ENCODE measurements at places on chromosomes 12 and 14.

DNA sequence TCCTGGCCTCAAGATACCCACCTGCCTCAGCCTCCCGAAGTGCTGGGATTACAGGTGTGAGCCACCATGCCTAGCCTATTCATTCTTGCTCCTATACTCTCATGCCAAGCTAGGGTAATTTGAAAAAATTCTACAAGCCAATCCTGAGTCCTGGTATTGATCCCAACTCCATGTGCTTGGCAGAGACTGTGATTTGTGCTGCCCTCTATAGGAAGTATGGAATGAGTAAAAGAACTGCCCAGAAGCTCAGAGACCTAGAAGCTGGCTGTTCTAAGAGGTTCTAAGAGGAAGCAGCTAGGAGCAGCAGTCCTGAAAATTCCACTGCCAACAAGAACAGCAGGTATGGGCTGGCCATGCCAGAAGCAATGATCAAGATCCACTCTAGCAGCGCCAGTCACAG, 402.5 kb downstream of the PCNX1 start:
- DNase-seq: peak; percentile 14

DNA sequence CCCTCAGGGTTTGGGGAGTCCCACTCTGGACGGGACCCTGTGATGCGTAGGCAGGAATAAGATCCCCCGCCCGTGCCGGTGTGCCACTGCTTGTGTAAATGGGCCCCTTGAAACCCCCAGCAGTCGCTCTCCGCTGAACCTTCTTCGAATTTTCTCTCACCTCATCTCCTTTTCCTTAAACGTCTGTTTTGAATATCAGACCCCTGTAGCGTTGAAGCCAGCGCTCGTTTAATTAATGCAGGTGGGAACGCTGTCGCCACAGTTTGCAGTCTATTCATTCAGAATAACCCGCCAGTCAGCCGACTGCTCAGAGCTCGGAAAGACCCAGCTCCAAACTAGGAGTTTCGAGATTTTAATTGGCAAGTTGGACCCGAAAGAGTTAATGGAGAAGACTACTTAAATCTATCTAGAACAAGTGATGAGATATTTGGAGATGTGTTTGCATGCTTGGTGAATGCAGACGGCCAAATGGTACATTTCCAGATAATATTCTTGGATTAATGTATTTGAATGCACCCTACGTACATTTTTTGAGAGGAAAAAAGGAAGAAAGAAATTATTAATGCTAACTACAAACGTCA, 739 bp upstream of the PPP2R5E start:
- no peak for DNase-seq

GRCh38 chr12:16189849-16190248, 87.6 kb downstream of the SLC15A5 start:
- peak; percentile 74 for DNase-seq

DNA sequence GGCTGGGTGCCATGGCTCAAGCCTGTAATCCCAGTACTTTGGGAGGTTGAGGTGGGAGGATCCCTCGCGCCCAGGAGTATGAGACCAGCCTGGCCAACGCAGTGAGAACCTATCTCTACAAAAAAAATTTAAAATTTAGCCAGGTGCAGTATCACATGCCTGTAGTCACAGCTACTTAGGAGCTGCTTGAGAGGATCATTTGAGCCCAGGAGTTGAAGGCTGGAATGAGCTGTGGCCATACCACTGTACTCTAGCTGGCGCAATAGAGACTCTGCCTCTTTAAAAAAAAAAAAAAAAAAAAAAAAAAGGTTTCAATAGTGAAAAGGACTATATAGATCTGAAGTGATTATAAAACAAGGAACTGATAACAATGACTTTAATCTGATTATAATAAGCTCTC, 13.5 kb downstream of the PSMA3 start:
- DNase-seq: peak; percentile 15

DNA sequence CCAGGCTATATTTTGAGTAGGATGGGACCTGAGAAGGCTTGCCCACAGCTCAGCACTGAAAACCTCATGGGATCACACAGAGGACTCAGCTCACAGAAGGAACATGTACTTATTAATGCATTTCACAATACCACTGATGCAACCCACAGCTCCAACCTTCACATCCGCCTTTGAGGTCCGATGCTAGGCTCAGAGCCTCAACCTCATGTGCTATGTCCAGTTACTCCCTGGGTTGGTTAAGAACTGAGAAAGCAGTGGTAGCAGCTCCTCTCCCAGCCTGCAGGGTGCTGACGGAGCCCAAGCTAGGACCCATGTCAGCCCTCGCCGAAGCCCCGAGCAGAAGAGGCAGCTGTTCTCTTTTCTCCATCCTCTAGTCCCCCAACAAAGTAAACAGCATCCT, 52.9 kb downstream of the SPTB start:
- peak; percentile 50 for DNase-seq

GRCh38 chr12:45934956-45935355, 55.4 kb downstream of the SCAF11 start:
- DNase-seq: no peak

GRCh38 chr12:75773377-75773776, 258.2 kb downstream of the PHLDA1 start:
- no peak for DNase-seq

GRCh38 chr12:2562400-2562799, 232.4 kb upstream of the FKBP4 start:
- DNase-seq: no peak

- DNase-seq: no peak
Observed at GRCh38 chr12:64389154-64389553, 1.4 kb downstream of the C12orf56 start.

DNA sequence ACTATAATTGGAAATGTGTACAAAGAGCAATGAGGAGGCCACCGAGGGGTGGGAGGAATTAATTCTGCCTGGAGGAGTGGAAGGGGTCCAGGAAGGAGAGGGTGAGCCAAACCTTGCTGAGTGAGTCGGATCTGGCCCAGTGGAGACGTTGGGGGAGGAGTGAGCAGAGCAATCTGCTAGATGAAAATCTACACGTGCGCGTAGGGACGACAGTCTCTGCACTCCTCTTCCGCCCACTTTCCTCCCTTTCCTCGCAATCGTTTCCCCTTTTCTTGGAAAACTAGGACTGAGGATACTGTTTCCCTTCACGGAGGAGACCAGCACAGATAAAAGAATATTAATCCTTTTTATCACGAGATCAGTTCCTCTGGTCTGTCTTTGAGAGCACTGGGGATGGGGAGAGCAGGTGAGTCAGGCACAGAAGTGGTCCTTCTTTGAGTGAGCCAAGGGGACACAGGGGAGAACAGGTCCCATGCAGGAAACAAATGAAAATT, 2.9 kb upstream of the NAB2 start:
- peak; percentile 41 for DNase-seq

DNA sequence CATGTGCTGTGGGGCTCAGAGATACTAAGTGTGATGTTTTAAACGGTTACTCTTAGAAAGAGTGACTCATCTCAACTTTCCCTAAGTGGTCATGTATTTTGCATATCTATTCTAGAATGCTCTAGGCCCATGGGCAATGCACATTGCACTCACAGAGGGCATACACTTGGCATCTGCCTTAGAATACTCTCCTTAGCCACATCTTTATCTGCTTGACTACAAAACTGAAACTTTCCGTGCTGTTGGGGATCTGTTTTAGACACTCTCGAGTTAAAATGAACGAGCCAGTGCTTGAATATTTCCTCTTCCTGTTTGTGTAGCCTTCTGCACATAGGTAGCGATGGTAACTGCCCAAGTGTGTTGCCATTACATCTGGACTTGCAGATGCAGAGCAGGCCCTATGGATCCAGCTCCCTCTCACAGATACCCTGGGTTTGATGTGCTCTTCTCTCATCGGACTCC, 180.5 kb downstream of the CAND1 start:
- DNase-seq: no peak

DNA sequence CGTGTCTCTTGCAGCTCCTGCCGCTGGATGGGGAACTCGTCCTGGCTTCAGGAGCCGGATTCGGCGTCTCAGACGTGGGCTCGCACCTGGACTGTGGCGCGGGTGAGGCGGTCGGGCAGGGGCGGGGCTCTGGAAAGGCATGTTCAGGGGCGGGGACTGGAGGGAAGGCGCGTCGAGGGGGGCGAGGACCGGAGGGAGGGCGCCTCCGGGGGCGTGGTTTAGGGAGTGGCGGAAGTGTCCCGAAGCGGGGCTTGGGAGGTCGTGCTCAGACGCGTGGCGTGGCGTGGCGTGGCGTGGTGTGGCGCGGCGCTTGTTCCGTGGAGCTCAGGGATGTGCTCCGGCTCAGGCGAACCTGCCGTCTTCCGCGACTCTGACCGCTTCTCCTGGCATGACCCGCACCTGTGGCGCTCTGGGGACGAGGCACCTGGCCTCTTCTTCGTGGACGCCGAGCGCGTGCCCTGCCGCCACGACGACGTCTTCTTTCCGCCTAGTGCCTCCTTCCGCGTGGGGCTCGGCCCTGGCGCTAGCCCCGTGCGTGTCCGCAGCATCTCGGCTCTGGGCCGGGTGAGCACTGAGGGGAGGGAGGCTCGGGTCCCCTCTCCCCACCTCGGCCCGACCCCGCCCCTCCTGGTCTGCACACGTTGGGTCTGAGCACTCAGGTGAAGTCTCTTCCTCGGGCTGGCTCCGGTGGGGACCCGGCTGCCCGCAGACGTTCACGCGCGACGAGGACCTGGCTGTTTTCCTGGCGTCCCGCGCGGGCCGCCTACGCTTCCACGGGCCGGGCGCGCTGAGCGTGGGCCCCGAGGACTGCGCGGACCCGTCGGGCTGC, 6.2 kb downstream of the AMN start:
- peak; percentile 39 for DNase-seq

- DNase-seq: no peak
Observed at GRCh38 chr12:2825132-2825531, 9.7 kb downstream of the NRIP2 start.

DNA sequence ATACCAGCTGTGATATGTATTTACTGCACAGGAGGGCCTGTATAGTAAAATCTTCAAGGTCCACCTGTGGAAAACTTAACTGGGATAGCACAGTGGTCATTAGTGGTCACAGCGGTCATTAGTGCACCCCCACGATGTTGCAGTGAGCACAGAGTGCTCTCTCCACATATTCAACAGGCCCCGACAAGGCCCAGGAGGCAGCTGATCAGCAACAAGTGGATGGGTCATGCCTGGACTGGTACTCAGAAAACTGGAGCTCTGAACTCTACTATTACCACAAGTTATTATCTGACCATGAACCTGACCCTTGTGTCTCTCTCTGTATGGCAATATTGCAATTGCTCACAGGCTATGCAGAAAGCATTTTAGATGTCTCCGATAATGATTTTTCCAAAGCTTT, 129.5 kb downstream of the SLC35F4 start:
- no peak for DNase-seq

- no peak for DNase-seq
Observed at GRCh38 chr12:69112616-69113015, 126.8 kb upstream of the CPSF6 start.

DNA sequence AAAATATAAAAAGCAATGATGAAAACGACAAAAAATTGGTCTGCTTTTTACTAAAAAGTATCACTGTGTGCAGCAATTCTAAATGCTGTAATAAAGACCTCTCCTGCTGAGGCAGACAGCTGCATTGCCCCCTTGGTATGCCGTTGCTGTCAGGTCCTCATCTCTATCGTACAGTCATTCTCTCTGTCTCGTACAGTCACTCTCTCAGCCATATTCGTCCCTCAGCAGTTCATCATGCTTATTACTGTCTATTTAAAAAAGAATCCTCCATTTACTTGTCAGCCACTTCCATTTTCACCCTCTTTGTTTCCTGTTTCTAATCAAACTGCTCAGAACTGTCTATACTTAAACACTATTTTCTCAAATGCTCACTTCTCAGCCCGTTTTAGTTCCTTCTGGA, 123.6 kb downstream of the DIP2B start:
- DNase-seq: no peak

DNA sequence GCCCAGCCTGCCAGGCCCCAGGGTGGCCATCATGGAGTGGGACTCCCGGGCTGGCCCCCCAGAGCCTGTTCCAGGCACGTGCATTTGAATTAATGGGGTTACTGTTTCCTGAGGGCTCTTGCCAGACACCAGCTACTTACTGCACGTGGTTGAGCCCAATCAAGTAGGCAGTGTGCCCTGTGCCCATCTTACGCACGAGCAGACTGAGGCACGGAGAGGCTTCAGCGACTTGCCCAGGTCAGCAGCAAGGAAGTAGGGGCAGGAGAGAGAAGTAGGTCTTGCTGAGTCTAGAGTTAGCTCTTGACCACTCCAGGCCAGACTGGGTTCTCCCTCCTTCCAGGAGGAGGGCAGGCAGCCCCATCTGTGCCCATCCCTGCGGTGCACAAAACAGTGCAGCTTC, 67.7 kb downstream of the DIO3 start:
- DNase-seq: no peak

DNA sequence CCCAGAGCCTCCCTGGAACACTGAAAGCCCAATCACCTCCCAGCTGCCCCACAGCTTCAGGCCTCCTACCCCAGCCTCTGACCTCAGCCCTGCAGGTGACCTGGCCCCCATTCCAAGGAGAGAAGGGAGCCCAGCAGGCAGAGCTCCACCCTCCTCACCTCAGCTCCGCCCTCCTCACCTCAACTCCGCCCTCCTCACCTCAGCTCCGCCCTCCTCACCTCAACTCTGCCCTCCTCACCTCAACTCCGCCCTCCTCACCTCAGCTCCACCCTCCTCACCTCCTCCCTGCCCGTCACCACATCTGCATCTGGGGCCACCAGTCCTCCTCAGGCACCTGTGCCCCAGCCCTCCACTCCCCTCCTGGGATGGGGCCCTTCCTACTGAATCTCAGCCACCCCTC, 112.2 kb upstream of the SFSWAP start:
- DNase-seq: no peak

- no peak for DNase-seq
Observed at GRCh38 chr12:104682790-104683279, 226.1 kb downstream of the CHST11 start.

DNA sequence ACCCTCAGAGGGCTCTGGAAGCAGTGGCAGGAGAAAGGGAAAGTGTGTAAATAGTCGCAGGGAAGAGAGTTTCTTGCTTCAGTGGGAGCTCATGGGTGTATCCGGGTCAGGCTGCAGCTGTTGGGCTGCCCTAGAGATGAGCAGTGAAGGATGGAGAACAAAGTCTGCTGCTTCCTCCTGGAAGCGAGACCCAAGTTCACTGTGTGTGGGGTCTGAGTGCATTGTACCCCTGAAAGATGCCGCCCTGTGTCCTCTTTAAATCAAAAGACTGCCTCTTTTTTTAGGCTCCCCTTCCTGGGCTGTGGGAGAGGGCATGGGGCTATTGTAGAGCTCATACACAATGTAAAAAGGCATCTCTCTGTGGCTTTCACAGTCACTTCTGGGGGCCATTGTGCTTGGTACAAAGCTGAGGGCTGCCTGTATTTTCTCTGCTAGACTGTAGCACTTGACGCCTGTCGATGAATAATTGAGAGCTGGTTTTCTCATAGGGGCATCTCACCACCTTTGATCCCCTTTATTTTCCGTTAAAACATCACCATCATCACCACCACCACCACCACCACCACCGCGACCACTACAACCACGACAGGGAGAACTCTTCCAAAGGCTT, 16.7 kb downstream of the CHST11 start:
- DNase-seq: no peak

DNA sequence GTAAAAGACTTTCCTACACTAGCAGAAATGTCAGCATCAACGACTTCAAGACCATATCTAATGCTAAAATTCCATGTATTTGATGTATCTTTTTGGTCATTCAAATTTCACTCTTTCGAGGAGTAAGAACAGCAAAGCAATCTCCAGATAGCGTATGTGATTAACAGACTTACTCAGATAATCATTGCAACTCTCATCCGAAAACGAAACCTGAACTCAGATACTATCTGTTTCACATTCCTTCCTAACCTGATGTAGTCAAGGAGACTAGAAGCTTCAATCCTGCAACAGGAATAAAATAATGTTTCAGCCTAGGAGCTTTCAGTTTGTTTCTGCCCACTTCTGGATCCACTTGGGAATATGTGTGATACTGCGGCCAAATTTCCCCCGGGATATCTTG, 286.3 kb downstream of the NUAK1 start:
- DNase-seq: no peak

- DNase-seq: no peak
Observed at GRCh38 chr14:90979515-90979914, 80.9 kb downstream of the RPS6KA5 start.

Data from choroid plexus epithelial cell (primary cell).